ENCODE measurements at places on chromosomes 16 and 17.

DNA sequence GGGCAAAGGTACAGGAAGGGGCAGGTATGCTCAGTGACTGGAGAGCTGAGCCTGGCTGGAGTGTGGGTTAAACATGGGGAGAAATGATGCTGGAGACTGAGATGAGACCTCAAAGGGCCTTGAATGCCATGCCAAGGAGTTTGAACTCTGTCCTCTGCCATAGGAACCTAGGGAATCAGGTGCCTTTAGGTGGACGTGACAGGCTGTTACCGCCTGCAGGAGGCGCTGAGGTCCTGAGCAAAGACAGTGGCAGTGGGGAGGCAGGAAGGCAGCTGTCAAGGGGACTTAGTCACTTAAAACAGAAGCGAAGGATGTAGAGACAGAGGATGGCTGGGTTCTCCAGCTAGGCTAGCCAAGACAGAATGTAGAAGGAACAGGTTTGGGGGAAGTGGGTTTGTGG lies 9.1 kb downstream of the PSMB3 start:
- DNase-seq, result peak; percentile 4

DNA sequence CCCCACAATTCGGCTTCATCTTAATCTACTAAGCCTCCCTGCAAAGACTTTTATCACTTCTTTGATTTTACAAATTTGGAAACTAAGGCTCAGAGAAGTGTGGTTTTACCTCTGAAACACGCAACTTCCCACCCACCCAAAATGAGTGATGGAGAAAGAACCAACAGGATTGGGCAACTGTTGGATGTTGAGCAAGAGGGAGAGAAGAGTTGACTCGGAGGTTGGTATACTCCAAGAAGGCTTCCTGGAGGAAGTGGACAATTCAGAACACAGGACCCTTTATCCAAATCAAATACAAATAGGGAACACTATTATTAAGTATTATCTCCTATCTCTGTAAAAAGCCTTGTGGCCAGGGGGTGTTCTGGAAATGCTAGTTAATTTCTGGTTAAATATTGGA lies 323.0 kb downstream of the C16orf95 start:
- no peak for DNase-seq

DNA sequence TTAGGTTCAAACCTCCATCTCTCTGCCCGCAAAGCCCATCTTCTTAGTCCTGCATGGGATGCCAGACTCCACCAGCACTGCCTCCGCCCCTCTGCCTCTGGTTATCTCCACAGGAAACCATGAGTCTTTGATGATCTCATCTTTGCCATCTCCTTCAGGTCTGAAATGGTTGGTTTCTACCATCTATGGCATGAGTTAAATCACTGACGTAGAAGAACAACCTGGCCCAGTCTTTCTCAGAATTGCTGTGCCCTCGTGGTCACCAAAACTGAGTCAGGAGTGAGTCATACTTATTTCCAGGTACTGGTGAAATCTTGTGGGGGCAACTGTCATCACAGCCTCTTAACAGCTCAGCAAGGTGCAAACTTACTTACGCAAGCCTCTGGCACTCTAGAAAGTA lies 468.7 kb upstream of the C16orf82 start:
- no peak for DNase-seq

GRCh38 chr17:68446626-68447041 lies 10.7 kb downstream of the WIPI1 start:
- DNase-seq, result peak; percentile 98

GRCh38 chr17:61361084-61361483 lies 38.6 kb upstream of the TBX2 start:
- DNase-seq, result no peak

DNA sequence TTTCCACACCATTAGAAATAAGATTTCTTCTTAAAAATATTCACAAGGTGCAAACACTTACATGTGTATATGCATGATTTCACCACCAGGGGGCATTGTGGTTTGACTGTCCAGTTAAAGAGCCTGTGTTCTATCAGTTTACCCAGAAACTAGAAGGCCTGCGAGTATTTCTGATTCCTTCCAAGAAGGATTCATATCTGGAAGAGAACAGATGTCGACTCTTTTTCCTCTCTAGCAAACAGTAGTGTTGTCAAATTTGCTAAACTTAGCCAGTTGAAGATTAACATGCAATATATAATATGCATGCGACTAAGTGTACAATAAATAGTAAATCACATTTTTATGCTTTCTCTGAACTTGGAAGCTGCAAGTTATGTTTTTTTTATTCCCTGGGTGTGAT lies 404.1 kb downstream of the WWOX start:
- DNase-seq, result peak; percentile 23

GRCh38 chr16:49494891-49495566 lies 121.4 kb downstream of the C16orf78 start:
- DNase-seq, result no peak

DNA sequence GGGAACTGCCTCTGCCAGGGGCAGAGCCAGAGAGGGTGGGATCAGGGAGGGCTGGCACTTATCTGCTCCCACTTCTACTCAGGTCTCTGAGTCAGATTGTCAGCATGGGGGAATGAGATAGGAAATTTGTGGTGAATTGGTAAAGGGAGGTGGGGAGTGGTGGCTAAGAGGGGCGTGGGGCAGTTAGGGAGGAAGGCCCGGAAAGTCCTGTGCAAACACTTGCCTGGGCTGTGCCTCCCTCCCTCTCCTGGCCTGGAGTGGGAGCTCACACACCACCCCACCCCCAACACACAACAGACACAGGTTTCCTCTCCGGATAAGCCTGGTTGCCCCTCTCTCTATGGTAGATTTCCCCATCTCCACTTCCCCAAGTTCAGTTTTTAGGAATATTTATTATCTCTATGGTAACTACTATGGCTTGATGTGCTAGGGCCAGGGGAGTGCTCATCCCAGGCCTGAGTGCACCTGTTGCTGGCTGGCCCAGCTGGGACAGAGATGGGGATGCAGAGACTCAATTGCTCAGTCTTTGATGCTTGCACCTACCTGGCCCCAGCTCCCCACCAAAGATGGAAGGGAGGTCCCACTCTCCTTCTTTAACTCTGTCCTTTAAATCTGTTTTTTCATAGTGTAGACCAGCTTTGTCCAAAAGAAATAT lies 2.7 kb downstream of the SPNS2 start:
- no peak for DNase-seq

- DNase-seq, result peak; percentile 81
These were observed 3.9 kb downstream of the CDH11 start for GRCh38 chr16:65117811-65118448.

GRCh38 chr17:48503747-48504146 lies 27.1 kb downstream of the HOXB1 start:
- no peak for DNase-seq

- no peak for DNase-seq
These were observed 17.2 kb downstream of the GINS3 start for GRCh38 chr16:58409316-58409973.

GRCh38 chr17:1482680-1483079 lies 9.8 kb downstream of the MYO1C start:
- DNase-seq, result no peak

DNA sequence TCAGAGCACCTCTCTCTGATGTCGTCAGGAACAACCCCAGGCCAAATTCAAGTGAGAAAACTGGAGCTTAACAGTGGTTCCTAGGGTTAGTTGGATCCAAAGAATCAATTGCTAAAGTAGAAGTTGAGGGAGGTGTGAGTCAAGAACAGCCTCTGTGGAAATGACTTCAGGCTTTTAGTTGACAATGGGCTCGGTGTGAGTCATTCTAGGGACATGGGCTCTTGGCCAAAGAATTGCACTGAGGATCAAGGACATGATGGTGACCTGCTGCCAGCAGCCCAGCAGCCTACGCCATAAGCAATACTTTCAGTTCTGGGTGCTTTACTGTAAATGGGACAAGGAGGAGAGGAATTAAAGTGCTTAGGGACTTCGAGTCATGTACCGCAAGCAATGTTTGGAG lies 32.1 kb upstream of the SMURF2 start:
- no peak for DNase-seq

DNA sequence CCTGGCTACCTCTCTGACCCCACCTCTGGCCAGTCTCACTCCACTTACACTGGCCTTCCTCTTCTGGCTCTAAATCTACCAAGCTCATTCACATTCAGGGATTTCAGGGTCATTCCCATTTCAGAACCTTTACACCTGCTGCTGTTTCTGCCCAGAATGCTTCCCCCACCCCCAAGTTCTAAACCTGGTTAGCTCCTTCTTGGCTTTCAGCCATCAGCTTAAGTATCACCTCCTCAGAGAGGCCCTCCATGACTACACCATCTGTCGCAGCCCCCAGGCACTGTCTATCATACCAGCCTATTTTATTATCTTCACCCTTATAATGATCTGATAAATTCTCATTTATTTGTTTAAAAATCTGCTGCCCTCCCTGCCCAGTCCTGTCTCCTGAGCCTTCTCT lies 23.3 kb upstream of the NGFR start:
- no peak for DNase-seq

DNA sequence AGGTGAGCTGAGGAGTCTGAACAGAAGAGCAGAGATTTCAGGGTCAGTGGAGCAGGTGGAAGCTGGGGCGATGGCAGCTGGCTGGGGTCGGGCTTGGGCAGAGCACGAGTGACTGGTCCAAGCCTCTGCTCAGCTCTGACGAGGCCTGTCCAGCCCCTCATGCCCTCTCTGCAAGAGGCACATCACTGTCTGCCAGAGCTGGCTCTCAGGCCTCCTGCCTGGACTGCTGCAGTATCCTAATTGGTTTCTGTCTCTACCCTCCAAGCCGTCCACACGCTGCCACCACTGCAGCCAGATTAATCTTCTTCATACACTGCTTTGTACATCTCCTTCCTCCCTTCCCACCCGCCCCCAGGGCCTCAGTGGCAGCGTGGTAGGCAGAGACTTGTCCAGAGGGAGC lies 25.4 kb downstream of the CACNA1G start:
- no peak for DNase-seq

- DNase-seq, result no peak
These were observed 7.5 kb downstream of the IL4R start for GRCh38 chr16:27321013-27321915.

DNA sequence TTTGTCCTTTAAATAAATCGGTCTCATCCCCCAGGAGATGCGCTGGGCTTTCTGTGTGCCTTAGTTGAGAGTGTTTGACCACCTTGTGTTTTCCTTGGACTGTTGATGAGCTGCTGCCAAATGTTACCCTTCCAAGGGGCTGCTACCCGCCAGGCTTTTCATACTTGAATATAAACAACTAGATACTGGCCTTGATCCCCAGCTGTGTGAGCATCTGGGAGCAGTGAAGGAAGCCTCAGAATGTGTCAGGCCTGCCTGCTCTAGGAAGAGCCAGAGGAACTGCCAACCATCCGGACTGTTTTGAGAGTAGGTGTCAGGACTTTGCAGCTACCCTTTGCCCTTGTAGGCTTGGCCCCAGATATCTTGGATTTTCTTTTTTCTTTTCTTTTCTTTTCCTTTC lies 57.8 kb downstream of the LDHD start:
- no peak for DNase-seq

DNA sequence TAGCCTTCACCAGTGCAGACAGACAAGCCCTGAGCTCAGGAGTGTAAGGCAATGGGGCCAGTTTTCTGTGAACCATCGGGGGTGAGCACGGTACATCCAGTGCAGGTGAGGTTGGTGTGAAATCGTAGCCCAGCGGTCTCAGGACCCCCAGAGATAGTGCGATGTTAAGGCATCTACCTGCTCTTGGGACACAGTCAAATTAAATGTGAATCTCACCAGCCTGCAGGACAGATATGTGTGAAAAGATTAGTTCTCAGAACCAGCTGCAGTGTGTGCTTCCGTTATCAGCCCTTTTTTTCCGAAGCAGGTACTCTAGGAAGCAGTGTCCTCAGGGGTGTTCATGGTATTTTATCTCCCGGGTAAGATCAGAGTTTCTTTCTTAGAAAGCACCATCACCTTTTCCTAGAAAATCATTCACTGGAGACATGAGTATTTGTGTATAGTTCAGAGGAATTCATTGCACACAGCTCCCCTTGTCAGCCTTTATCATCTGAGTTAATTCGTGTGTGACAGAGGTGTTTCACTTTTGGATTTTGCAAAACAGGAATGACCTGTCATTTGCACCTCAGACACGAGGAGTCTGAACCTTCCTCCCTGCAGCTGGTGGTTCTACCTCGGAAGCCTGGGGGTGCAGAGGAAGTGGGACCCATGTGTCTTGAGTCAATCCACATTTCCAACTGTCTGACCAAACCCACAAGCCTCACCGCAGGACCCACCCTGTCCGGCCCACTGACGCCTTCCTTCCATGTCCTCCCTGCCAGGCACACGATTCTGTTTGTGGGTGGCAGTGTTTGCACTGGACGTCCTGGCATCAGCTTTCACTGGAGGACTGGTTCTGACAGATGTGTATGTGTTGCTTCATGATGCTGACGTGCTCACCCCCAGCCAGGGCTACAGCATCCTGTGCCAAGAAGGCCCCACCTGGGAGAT lies 107.8 kb downstream of the CLEC16A start:
- DNase-seq, result no peak

GRCh38 chr16:19239511-19240155 lies 45.9 kb upstream of the CLEC19A start:
- no peak for DNase-seq

GRCh38 chr16:12458591-12459358 lies 344.9 kb downstream of the CPPED1 start:
- no peak for DNase-seq

GRCh38 chr16:71780521-71781089 lies 28.0 kb downstream of the AP1G1 start:
- DNase-seq, result no peak

DNA sequence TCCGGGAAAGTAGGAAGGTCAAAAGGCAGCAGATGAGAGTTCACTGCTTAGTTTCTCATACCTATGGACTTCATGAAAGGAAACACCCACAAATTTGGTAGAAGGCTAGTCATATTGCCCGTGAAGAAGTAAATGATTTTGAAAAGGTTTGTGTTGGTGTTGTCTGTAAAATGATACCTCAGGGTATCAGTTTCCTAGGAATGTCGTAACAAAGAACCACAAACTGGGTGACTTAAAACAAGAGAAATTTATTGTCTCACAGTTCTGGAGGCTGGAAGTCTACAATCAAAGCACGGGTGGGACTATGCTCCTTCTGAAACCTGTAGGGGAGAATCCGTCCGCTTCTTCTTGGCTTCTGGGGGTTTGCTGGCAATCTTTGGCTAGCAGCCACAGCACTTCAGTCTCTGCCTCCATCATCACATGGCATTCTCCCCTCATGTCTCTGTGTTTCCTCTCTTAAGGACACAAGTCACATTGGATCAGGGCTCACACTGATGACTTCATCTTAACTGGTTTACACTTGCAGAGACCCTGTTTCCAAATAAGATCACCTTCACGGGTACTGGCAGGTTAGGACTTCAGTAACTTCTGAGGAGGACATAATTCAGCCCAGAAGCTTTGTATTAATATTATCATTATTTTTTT lies 2.0 kb upstream of the NAE1 start:
- no peak for DNase-seq

DNA sequence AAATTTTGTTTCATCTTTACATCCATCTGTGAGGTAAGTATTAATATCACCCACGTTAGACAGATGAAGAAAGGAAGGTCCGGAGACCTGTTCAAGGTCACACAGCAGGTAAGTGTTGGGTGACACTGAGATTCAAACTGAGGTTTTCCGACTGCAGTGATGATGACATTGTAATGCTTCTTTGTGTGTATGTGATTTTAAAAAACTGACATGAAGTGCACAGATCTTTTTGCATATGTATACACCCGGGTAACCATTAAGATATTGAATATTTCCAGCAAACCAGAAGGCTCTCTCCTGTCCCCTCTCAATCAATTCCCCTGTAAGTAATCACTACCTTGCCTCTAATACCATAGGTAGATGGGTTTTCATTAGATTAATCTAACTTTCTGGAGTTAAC lies 1.5 kb upstream of the TANC2 start:
- no peak for DNase-seq
